ENCODE measurements at places on chromosomes 11 and 22. TPM values are rescaled to one million over a fixed set of nuclear protein-coding genes. Genes with fewer than 3 reads are reported as not detected.

Gene VPS26B
- 33.6 TPM for total RNA-seq

Gene PLAAT3
- 16.0 TPM for total RNA-seq

Gene APOL6
- 45.8 TPM for total RNA-seq

Gene HTR3B
- total RNA-seq: not detected

Gene TMEM45B
- total RNA-seq: not detected

Gene FXYD6
- 8.7 TPM for total RNA-seq

Gene ANO3
- under 0.01 TPM for total RNA-seq

Gene KRTAP5-11
- not detected for total RNA-seq

Gene APOA4
- not detected for total RNA-seq

Gene MPEG1
- not detected for total RNA-seq

Gene CHEK1
- 40.3 TPM for total RNA-seq

Gene RCOR2
- not detected for total RNA-seq

Gene RFPL2
- 11.3 TPM for total RNA-seq

Gene MUC15
- total RNA-seq: not detected

Gene OR5B21
- not detected for total RNA-seq

Gene CASP5
- total RNA-seq: not detected

Gene GPR83
- total RNA-seq: under 0.01 TPM

Gene CASP1
- total RNA-seq: 57.1 TPM

Gene PNPLA5
- not detected for total RNA-seq

Gene CHADL
- under 0.01 TPM for total RNA-seq

Gene ARHGAP8
- 0.62 TPM for total RNA-seq

Gene SLC29A2
- total RNA-seq: 0.67 TPM

Gene ZNF215
- total RNA-seq: 5.1 TPM

Gene CDHR5
- total RNA-seq: not detected

Gene TRIM77
- not detected for total RNA-seq

Gene HSPB2
- 0.31 TPM for total RNA-seq

Gene GPHA2
- total RNA-seq: not detected

Gene OR6T1
- total RNA-seq: not detected

Gene TSSK2
- not detected for total RNA-seq

Gene GGT1
- 2.6 TPM for total RNA-seq

Gene MPPED1
- under 0.01 TPM for total RNA-seq

Gene FOLR1
- total RNA-seq: not detected

Gene BDNF
- 2.1 TPM for total RNA-seq

Gene FGF4
- not detected for total RNA-seq

Gene ALDH3B1
- total RNA-seq: 6.7 TPM

Gene SYT12
- not detected for total RNA-seq

Gene UPB1
- not detected for total RNA-seq

Gene CCDC87
- total RNA-seq: 0.33 TPM

Gene PDXP
- 23.4 TPM for total RNA-seq

Gene GNAZ
- total RNA-seq: 2.4 TPM

Gene CAPN5
- total RNA-seq: 26.8 TPM

Gene TYR
- total RNA-seq: 1,352 TPM

Gene ADAMTS8
- not detected for total RNA-seq

Gene MYO18B
- total RNA-seq: under 0.01 TPM

Gene KCNK7
- total RNA-seq: 0.34 TPM

Gene KCNK4
- total RNA-seq: not detected

Gene ZNF214
- total RNA-seq: 2.9 TPM

Gene SGSM1
- under 0.01 TPM for total RNA-seq

Gene DUSP18
- total RNA-seq: 7.6 TPM

Gene CCDC157
- total RNA-seq: 3.4 TPM

Gene OR4C46
- not detected for total RNA-seq

Gene NRXN2
- 1.5 TPM for total RNA-seq

Gene PCNX3
- 34.9 TPM for total RNA-seq

Gene PRR33
- not detected for total RNA-seq
